Umbilical cord (tissue), 2 donors: ENCODE measurements at places on chromosomes 7 and 10.
A peak's percentile ranks its signal among the peaks of the same experiment; 100 is the strongest.

GRCh38 chr10:3159152-3159551 lies 13.4 kb downstream of the PITRM1 start:
- DNase-seq: no peak

DNA sequence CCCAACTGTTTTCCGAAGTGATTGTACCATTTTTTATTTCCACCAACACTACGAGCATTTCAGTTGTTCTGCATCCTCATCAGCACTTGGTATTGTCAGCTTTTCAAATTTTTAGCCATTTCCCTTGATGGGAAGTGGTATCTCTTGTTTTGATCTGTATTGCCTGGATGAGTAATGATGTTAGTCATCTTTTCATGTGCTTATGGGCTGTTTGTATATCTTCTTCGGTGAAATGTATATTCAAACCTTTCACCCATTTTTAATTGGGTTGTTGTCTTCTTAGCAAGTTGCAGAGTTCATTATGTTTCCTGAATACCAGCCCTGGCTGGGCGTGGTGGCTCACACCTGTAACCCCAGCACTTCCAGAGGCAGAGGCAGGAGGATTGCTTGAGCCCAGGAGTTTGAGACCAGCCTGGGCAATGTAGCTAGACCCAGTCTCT lies 22.1 kb downstream of the CLIP2 start:
- DNase-seq: no peak

DNA sequence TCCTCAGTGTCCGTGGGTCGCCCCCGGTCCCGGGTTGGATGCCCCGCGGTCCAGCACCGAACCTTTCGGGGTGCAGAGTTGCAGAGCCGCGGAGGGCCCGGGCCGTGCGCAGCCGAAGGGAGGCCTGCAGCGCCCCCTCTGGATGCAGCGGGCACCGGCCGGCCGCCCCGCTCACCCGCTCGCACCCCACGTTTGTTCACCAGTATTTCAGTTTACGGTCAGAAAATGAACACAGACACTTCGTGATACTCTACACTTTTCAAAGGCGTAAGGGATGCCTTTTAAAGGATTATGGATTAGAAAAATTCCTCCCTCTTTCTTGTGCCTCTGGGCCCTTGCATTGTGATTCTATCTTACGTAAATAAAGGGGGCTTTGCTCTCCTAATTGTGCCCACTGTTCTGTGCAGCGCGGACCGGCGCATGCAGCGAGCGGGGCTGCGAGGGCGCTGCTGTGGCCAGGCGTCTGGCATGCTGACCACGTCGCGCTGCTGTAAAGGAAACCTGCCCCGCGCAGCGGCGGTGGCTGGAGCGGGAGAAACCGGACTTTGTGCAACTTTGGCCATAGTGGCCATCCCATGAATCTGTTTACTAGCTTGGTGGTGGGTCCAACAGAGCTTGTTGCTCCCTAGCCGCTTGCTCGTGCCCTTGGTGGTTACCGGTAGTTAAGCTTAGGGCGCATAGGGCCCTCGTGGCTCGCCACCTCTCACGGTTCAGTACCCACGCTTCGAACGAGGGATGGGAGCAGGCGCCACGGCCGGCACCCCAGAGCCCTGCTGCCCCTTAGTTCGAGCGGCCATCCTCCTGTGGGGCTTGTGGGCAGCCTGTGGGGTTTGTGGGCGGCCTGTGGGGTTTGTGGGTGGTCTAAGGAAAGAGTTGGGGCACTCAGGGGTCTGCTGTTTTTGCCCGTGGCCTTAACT lies 739 bp upstream of the MEST start:
- DNase-seq: peak; percentile 46

GRCh38 chr7:6714360-6714759 lies 7.6 kb upstream of the ZNF12 start:
- no peak for DNase-seq

- DNase-seq: no peak
Observed at GRCh38 chr10:129470103-129470851, 3.2 kb downstream of the MGMT start.

GRCh38 chr7:69661342-69661741 lies 63.1 kb downstream of the AUTS2 start:
- DNase-seq: no peak

GRCh38 chr7:95886501-95887090 lies 114.2 kb downstream of the DYNC1I1 start:
- DNase-seq: no peak

DNA sequence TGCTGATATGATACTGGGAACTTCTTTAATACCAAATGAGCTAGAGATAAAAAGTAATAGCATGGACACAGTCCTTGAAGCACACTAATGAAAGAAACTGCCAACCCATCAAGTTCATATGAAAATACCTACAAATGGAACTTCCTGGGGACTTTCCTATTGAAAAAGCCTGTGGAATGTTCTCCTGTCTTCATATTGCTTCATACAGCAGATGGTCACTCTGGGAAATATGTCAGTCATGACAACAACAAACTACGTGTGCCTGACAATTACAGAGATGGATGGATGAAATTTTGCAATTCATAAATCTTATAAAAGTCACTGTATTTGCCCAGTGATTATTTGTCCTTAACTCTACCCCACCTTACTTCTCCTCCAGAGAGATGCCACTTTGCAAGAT lies 106.6 kb upstream of the COL1A2 start:
- no peak for DNase-seq

DNA sequence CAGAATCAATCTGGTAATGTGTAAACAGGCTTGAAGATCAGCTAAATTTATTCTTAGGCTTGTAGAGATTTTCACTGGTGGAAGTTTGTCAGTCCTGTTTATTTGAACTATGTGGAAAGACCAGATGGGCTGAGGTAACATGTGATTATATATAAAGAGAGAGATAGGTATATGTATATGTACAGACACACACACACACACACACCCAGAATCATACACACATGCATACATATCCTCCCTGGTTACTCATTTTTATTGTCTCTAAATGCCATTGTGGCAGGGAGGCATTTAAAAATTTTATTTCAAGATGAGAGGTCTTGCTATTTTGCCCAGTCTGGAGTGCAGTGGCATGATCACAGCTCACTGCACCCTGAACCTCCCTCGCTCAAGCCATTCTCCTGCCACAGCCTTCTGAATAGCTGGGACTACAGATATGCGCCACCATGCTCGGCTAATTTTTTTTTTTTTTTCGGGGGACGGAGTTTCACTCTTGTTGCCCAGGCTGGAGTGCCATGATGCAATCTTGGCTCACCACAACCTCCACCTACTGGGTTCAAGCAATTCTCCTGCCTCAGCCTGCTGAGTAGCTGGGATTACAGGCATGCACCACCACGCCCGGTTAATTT lies 78.1 kb upstream of the CYTH3 start:
- DNase-seq: no peak

- no peak for DNase-seq
Observed at GRCh38 chr7:78695826-78696225, 757.6 kb downstream of the MAGI2 start.

GRCh38 chr10:102131286-102132170 lies 1.3 kb upstream of the PPRC1 start:
- DNase-seq: no peak

GRCh38 chr7:45923290-45923689 lies 2.2 kb upstream of the IGFBP3 start:
- DNase-seq: peak; percentile 82

GRCh38 chr7:80220022-80220634 lies 85.5 kb downstream of the GNAI1 start:
- no peak for DNase-seq

DNA sequence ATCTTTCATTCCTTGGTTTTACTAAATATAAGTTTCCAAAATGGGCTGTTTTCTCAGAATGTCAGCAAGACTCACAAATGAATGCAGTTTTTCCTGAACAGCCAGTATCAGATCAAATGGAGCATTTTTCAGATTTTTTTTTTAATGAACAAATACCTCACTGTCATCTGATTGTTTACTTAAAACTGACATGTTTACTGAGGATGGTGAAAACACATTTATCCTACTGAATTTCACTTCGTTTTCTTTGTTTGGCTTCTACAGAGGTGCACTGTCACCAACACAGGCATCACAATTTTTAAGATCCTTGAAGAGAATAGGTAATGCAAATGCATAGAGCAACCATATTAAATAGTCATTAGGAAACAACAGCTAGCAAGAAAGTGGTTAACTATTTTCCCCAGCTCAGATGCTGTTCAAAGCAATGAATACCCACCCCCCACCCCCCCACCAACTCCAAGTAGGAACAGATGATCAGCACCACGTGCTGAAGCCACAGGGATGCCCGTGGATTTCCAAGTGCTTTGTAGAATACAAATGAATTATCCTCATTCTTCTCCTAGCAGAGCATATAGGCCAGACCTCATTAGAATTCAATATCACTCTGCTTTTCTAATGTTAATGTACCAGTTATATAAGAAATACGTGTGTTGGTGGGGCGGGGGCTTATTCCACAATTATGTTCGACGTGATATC lies 205.9 kb downstream of the SKAP2 start:
- no peak for DNase-seq

- no peak for DNase-seq
Observed at GRCh38 chr7:114217026-114217806, 197.4 kb upstream of the FOXP2 start.

GRCh38 chr7:99997545-99998137 lies 17.8 kb upstream of the ZKSCAN1 start:
- DNase-seq: peak; percentile 46

DNA sequence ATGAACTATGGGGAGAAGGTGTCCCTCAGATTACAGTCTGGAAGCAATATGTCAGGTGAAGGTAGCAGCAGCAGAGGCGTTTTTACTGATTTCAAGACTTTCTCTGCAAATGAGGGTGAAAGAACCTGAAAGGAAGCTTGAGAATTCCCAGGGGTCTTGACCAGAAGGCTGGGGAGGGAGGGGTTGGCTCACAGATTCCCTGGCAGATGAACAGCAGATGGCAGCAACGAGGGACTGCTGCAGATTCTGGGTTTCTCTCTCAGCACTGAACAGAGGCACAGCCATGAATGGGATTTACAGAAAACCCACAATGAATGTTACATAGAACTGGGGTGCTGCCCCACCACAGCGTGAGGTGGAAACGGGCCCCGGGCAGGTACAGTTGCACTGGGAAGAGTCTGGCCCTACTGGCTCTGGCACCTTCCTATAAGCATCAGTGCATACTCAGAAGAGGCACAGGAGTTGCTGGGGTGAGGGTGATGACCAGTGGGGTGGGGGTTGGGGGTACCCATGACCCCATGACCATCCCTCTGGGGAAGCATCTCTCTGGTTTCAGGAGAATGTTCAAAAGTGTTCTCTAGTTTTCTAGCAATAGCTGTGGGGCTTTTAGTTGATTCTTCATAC lies 317.8 kb downstream of the SH2D4B start:
- no peak for DNase-seq

- DNase-seq: no peak
Observed at GRCh38 chr10:4345877-4346646, 479.9 kb upstream of the AKR1E2 start.

- DNase-seq: no peak
Observed at GRCh38 chr10:5040781-5041470, 37.3 kb upstream of the AKR1C2 start.

GRCh38 chr7:91266067-91266688 lies 1.9 kb downstream of the FZD1 start:
- DNase-seq: peak; percentile 15

- DNase-seq: no peak
Observed at GRCh38 chr10:17064435-17064834, 65.2 kb downstream of the CUBN start.

DNA sequence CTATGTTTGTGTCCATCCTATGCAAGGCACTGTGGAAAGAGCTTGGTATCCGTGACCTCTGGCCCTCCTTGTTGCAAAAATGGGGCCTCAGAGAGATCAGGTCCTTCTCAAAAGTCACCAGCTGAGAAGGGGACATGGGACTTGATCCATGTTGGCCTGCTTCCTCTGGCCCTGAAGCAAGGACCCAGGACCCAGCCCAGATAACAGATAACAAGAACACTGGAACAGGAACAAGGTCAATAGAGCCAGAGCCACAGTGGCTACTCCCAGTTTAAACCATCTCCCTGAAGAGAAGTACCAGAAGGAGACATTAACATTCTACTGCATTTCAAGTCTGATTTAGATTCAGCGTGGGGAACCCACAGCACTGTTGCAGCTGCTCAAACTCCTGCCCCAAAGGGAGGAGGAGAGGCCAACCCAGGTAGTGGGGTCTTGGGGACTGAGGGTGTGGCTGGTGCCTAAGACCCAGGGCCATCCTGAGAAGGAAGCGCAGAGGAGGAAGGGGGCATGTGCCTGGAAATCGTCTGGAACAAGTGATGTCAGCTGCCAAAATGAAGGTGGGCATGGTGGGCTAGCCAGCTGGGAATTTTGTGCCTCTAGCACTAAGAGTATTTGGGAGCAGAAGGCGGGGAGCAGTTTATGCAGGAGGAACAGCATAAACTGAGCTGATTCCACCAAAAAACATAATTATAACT lies 61.2 kb downstream of the VSTM4 start:
- no peak for DNase-seq

GRCh38 chr7:106039486-106040060 lies 72.5 kb downstream of the SYPL1 start:
- peak; percentile 80 for DNase-seq

GRCh38 chr10:9301554-9301953 lies 1247.1 kb downstream of the GATA3 start:
- no peak for DNase-seq

- no peak for DNase-seq
Observed at GRCh38 chr10:75332081-75332480, 69.5 kb downstream of the ZNF503 start.

DNA sequence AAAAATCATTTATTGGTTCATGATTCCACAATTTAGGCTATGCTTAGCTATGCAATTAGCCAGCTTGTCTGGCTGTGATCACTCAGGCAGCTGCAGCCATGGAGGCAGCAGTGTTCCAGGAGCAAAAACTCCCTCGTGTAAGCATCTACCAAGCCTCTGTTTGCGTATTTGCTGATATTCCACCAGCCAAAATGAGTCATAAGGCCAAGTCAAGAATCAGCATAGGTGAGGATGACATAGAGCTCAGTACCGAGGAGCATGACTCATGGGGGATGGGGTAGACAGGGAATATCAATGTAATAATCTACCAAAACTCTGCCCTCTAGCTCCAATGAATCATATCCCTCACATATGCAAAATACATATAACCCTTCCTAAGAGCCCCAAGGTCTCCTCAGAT lies 63.3 kb downstream of the IMMP2L start:
- no peak for DNase-seq

DNA sequence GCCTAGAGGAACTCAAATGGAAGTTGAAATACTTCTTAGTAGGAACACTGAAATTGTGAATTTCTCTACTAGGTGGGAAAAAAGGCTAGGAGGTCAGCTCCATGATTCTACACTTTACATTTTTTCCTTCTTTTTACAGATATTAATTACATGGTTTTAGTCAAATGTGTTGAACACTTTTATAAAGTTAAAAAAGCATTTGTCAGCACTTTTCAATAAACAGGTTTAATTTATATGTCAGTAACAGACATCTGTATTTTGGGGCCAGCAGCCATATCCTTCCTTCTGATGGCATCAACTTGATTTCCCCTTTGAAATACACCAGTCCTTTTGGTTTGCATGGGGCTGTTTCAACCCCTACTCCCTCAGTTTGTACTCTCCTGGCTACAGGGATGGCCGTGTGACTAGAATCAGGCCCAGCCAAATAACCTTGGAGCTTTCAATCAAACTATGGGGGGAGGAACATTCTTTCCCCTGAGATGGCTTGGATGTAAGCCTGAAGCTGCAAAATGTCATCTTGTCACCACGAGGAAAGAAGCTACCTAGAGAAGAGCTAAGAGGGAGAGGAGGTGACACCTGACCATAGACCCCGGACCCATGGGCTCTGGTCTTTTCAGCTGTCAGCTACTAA lies 171.0 kb upstream of the NEBL start:
- no peak for DNase-seq
